A549 (cell line): ENCODE measurements at places on chromosomes 5 and 9. TPM values are rescaled to one million over a fixed set of nuclear protein-coding genes. Genes with fewer than 3 reads are reported as not detected.

GRCh38 chr5:52605317-52606313 is 182.1 kb upstream of the ITGA1 start:
- no peak for DNase-seq

GRCh38 chr5:7261049-7261448 is 134.9 kb upstream of the ADCY2 start:
- DNase-seq = peak; percentile 16

The SLC36A3 gene
- polyA plus RNA-seq = not detected in 3 replicates

GRCh38 chr5:4879693-4880303 is 260.3 kb upstream of the ADAMTS16 start:
- DNase-seq = peak; percentile 72

The PITX1 gene
- polyA plus RNA-seq = 15.8 to 17.1 TPM (median 16.7 TPM) in 3 replicates

- DNase-seq = no peak
Observed at GRCh38 chr9:71004196-71004595, 117.2 kb downstream of the TRPM3 start.

The CCL19 gene
- not detected in 3 replicates for polyA plus RNA-seq

The RASGRF2 gene
- 1.4 to 2.2 TPM (median 1.8 TPM) in 3 replicates for polyA plus RNA-seq

DNA sequence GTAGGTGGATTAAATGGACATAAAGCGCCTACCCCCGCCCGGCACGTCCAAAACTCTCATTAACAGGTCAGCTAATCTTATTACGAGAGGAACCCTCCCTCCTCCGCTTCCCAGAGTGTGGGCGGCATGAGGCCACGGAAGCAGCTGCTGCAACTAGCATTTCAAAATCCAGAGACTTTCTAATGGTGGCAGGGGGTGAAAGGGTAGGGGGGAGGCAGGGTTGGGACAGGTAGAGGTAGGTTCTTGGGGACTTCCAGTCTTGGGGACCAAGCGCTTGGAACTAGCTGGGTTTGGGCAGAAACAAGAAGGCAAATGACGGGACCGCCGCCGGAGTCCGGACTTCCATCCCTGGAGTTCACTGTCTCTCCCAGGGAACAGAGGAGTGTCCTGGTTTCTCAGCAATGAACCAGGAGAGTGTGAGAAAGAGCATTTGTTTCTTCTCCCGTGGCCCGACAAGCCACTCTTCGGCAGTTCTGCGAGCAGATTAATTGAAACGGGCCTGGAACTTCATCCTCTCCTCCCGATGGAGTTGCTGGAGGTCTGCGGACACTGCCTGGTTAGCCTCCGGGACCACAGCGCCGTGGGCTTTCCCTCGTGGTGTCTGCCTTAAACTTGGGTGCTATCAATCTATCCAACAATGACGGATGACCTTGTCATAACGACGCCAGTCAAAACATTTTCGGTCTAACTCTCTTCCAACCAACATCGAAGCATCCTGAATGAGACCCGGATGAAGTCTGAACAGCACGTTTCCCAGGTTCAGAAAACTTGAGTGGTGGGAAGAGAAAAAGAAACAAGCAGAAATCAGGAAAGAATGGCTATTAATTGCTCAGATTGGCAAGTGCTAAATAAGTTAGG is 1.6 kb upstream of the PRDM6 start:
- no peak for DNase-seq

DNA sequence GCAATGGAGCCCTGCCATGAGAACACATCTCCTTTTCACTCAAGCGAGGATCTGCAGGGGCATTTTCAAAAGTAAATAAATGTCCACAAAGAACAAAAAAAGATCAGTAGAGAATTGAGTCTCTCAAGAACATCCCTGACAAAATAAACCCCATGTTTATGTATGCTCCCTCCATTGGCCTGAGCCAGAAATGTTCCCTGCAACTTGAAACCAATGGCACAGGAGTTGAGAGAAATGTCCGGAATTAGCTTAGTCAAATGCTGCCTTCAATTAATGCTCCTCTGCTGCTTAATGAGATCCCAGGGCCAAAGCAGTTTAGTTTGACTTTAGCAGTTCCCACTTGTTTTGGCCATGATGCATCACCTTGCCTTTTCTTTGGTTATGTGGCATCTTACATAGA is 238.3 kb downstream of the EBF1 start:
- DNase-seq = no peak

- DNase-seq = no peak
Observed at GRCh38 chr5:122723606-122724352, 51.1 kb upstream of the SNX2 start.

The NEUROG1 gene
- polyA plus RNA-seq = not detected in 3 replicates

DNA sequence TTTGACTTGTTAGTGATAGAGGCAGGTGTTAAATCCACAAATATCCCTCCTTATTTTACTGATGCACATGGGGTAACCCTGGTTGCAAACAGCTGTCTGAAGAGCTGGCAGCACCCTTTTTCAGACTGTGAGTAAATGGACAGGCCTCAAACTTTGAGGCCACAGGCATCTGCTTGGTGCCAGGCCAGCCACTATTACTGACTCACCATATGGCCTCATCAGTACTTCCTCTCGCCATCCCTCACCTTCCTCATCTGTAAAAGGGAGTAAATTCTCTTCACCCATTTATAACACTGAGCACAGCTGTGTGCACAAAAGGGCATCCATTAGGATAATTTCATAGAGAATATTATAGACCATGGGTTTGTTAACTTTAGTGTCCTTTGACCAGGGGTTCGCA is 11.9 kb upstream of the TNIP1 start:
- DNase-seq = no peak

- DNase-seq = peak; percentile 36
Observed at GRCh38 chr9:69324549-69325401, at the start of gene ENTREP1. Gene ENTREP1, plus strand, starts transcription at chr9:69325215. Its CDS starts 95 bp downstream, at chr9:69325310.
